ENCODE measurements at places on chromosomes 5 and 9.
A peak's percentile ranks its signal among the peaks of the same experiment; 100 is the strongest.

DNA sequence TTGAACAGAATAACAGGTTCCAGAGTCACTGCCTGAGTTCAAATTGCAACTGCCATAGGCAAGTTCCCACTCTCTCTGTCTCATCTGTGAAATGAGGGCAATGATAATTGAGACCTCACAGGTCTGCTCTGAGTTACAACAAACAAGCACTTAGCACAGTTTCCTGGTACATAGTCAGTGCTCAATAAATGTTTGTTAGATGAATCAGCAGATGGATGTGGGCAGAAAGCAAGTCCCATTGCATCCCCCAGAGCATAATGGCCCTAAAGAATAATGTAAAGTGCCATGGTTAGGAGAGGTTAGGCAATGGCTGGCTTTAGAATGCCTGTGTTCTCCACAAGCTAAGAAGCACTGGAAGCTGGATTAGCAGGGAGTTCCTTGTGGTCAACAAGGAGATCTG lies 136.5 kb upstream of the LARP1 start:
- no peak for DNase-seq

DNA sequence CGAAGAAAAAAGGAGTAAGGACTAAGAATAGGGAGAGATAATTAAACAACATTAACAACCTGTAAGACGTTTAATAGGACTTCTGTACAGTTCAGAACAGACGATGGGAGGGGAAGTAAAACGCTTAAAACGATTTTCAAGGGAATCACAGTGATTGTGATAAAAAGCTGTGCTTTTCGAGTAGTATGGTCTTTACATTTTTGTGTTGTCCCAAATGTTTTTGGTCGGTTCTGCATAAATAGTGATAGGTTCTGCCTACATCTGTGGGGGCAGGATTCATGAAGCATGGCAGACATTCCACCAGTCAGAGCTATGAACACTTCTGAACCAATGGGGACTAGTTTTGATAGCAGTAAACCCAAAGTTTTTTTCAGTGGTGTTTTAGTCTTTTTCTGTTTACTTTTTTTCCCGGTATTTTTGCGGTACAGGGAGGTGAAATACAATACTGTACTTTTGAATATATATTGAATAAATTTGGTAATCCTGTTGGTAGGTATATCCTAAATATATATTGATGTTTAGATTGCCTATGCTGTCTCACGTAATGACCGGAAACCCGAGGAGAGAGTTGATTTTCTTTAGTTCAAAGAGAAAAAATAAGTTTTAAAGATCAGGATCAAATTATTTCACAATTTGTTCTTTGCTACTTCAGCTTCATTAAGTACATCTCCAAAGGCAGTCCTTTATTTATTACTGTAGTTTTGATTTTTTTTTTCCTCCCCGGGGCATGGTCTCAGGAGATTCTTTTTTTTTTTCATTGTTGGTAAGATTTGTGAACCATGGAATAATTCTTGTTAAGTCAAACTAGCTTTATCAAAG lies 1.3 kb downstream of the ERBIN start:
- DNase-seq = peak; percentile 69

DNA sequence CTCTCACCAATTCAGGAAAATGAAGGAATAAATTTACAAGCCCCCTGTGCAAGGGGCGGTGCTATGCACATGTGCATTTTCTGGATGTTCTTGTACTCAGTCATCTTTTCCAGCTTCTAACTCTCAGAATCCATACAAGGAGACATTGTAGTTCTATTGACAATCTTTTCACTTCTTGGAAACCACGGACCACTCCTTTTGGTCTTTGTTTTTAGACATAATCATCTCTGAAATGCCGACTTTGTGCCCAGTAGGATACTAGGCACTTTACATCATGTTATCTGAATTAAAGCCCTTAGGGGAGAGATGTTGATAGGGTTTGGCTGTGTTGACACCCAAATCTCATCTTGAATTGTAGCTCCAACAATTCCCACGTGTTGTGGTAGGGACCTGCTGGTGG lies 322.6 kb upstream of the WWC1 start:
- no peak for DNase-seq

- no peak for DNase-seq
Measured at GRCh38 chr5:8730194-8730593, 815.7 kb downstream of the SEMA5A start.

GRCh38 chr5:82642313-82642712 lies 364.2 kb upstream of the RPS23 start:
- DNase-seq = no peak

DNA sequence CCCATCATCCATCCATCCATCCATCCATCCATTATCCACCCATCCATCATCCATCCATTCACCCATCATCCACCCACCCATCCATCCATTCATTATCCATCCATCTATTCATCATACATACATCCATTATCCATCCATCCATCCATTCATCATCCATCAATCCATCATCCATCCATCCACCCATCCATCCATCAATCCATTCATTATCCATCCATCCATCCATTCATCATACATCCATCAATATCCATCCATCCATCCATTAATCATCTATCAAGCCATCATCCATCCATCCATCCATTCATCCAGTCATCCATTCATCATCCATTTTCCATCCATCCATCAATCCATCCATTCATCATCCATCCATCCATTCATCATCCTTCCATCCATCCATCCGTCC lies 89.0 kb downstream of the NSG2 start:
- no peak for DNase-seq

DNA sequence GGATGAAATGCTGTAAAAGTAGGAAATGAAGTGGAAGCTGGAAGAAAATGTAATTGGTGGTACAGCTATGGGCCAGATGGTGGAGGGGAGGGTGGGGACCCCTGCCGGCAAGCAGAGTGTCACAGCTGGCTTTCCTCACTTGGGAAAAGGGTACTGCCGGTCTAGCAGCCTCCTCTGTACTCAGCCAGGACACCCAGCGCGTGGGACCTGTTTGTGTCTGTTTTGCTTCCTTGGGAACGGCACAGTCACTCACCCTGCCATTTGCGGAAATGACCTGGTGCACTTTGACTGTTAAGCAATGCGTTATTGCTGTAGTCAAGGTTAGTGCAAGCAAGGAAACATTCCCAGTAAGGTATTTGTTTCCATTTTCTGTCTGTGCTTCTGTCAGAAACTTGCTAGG lies 10.1 kb downstream of the TMEM252 start:
- no peak for DNase-seq

GRCh38 chr9:121171236-121171635 lies 30.4 kb downstream of the RAB14 start:
- no peak for DNase-seq

DNA sequence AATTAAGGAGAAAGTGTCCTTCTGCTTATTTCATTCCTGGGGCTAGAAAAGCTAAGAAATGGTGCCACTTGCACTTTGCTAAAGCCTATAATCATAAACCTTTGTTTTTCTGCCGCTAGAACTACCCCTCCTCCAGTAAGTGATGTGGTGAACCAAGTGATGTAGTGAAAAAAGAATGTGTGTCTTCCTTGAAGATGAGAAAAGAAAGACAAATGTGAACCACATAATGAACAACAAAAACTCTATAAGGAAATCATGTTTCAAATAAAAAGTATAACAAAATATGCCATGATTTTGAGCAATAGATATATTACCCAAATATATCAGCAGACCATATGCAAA lies 179.0 kb upstream of the SGCD start:
- no peak for DNase-seq

- peak; percentile 86 for DNase-seq
Measured at GRCh38 chr9:132669319-132669697, 475 bp downstream of the DDX31 start.

DNA sequence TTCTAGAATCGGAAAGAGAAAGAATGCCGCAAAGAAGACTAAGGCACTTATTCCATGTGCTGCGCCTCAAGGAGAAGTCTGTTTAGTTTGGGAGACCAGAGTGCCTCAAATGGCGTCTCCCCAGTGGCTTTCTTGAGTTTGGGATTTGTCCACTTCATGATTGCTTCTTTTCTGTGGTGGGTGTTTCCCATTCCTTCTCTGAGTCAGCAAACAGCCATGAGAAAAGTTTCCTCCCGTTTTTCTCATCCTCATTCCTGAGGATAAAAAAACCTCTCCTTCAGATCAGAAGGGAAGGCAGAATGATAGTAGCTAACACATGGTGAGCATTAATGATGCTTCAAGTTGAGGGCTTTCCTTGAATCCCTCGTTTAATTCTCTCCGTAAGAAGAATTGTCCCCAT lies 275.9 kb upstream of the WWC1 start:
- DNase-seq = no peak

GRCh38 chr9:35696520-35697215 lies 6.9 kb upstream of the TPM2 start:
- DNase-seq = peak; percentile 77

- no peak for DNase-seq
Measured at GRCh38 chr5:116573279-116573701, 1.3 kb downstream of the SEMA6A start.

DNA sequence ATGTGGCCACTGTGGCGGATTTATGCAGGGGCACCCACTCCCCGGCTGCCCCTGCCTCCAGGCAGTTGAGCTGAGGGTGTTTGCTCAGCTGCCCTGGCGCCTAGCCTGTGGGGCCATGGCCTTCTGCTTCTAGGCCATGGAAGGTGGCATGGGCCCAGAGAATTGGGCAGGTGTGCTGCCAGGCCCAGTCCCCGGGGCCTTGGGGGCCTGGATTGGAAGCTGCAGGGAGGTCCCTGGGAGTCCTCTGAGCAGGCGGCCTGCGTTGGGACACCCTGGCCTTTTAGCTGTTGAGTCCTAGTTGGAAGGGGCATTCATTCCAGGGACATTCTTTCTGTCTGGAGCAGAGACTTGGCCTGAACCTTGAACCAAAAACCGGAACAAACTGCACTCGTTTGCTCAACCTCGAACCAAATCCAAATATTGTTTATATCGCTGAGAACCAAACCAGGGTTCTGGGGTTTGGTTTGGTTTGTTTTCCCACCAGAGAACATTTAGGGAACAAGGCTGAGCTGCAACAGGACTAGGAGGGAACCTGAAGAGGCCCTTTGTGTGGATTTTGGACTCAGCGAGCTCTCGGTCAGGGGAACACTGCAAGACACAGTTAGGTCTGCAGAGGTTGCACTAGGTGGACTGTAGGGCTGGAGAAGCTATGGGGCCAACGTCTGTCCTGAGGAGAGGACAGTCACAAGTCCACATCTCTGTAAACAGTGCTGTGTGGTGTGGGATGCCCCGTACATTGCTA lies 116.8 kb downstream of the BOD1 start:
- DNase-seq = no peak

- no peak for DNase-seq
Measured at GRCh38 chr5:96809921-96810320, 2.2 kb upstream of the ERAP1 start.

GRCh38 chr5:55445791-55446190 lies 89.0 kb downstream of the PLPP1 start:
- DNase-seq = no peak

DNA sequence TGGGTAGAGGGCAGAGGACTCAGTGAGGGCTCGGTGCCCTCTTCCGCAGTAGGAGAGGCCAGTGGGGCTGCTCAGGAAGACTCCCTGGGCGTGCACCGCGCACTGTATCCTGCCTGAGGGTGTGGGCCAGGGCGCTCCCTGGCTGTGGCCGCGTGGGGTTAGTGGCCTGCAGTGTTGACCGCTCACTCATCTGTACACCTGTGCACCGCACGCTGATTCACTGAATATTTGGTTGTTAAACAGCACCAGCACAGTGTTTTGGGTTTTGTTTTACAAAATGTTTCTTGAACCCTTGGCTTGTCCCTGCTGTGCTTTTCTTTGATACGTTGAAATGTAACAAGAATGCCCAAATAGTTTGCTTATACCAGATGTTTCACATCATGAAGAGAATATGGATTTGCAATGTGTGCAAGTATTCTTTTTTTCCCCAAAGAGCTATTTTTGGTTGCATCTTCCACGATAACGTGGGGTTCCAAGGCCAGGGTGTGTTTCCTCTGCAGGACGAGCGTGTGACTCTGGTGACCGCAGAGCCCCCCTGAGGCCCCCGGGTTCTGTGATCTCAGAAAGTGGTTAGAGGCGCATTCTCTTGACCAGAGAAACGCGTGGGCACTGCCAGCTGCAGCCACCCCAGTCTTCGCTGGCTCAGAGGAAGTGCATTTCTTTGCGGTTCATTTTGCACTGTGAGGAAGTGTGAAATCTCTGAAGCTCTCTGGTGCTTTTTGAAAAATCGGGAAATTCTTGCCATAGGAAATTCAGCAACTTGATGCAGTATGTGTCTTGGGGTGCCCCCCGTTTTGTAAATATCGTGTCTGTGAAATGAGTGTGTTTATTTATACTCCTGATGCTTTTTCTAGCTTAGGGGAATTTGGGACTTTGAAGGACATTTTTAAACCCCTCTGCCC lies 46.9 kb downstream of the AHRR start:
- no peak for DNase-seq

- no peak for DNase-seq
Measured at GRCh38 chr5:34582371-34582770, 73.8 kb upstream of the RAI14 start.

DNA sequence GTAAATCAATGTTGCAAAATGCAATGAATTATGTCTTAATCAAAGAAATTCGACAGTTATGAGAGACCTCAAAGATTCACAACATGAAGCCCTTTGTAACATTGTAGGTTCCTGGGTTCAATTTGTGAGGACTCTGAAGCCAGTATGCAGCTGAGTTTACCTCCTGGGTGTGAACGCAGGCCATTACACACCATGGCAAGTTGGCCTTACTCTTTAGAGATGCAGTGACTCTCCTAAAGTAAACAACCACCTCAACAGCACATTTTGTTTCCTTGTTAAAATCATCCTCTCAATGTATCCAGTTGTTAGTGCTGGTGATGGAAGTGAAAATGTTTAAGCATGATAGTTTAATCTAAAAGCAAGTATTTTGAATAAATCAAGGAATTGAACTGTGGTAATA lies 73.8 kb downstream of the JAKMIP2 start:
- no peak for DNase-seq

DNA sequence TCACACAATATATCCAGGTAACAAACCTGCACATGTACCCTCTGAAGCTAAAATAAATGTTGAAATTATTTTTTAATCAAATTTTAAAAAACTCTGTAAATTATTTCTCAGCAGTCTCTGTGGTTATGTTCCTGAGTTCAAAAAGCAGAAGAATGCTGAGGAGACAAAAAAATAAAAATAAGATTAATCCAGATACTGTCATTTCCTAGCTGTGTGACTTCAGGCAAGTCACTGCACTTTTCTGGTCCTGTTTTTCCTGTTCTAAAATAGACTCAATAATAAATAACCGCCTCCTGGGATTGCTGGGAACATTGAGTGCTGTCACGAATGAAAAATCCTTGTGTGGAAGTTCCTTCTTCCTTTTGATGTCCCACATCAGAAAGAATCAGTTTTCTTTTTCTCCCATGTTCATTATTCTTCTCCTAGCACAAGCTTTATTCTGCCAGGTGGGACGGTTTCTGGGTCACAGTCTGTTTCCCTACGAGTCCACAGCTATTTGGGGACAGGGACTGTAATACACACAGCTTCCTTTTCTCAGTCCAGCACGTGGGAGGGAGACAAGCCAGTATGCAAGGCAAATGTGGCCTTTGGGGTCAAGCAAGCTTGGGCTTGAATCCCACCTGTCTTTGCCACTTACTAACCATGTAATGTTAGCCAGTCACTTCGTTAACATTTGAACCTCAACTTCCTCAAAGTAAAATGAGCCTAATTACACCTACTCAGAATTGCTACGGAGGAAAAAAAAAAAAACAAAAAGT lies 156.9 kb downstream of the TRIM32 start:
- no peak for DNase-seq

GRCh38 chr5:1722877-1723276 lies 76.8 kb downstream of the MRPL36 start:
- DNase-seq = no peak

Data from RWPE1 (cell line).